ENCODE measurements at places on chromosomes 12 and 14.

- DNase-seq = no peak
These were observed 57.9 kb upstream of the STK38L start for GRCh38 chr12:27186022-27186839.

- DNase-seq = no peak
These were observed 11.4 kb upstream of the FOS start for GRCh38 chr14:75267141-75267721.

DNA sequence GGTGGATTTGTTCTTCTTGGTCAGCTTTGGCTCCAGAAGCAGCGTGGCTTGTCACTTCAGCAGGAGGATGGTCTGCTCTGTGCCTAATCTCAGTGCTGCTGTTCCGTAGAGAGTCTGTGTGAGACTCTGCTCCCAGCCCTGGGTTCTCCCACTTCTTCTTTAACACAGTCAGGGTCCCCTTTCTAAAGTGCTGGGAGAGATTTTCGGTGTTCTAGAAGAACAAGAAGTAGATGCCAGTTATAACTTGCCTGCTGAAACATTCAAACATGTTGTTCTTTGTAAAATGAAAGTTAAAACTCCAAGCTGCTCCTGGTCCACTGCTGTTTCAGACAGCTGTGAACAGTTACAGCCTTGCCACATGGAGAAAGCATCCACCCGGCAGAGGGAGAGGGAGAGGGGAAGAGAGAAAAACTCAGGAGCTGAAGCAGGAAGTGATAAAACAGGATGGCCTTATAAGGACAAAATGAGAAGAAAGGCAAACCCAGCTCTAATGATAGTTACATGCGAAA lies 55.2 kb upstream of the CERS5 start:
- DNase-seq = peak; percentile 52

- DNase-seq = no peak
These were observed 79.7 kb downstream of the FUT8 start for GRCh38 chr14:65492266-65492665.

GRCh38 chr14:24365600-24366412 lies 2.2 kb upstream of the NFATC4 start:
- DNase-seq = peak; percentile 85

DNA sequence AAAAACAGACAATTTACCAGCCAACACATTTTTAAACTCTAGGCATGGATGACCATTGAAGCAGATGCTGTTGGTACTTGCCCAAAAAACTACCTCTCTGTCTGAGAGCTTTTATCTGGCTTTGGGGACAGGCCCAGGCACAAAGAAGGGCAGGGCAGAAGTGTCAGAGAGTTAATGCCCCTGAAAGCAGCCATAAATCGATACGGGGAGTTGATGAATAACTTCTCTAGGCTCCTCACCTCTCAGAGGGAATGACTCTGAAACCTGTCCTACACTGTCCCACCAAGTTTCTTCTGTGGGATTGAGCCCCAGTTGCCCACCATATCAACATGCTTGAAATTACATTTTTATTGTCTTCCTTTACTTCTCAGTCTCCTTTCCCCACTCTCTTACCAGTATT lies 113.0 kb upstream of the DAAM1 start:
- no peak for DNase-seq

GRCh38 chr12:104508752-104509446 lies 52.2 kb downstream of the CHST11 start:
- DNase-seq = no peak

DNA sequence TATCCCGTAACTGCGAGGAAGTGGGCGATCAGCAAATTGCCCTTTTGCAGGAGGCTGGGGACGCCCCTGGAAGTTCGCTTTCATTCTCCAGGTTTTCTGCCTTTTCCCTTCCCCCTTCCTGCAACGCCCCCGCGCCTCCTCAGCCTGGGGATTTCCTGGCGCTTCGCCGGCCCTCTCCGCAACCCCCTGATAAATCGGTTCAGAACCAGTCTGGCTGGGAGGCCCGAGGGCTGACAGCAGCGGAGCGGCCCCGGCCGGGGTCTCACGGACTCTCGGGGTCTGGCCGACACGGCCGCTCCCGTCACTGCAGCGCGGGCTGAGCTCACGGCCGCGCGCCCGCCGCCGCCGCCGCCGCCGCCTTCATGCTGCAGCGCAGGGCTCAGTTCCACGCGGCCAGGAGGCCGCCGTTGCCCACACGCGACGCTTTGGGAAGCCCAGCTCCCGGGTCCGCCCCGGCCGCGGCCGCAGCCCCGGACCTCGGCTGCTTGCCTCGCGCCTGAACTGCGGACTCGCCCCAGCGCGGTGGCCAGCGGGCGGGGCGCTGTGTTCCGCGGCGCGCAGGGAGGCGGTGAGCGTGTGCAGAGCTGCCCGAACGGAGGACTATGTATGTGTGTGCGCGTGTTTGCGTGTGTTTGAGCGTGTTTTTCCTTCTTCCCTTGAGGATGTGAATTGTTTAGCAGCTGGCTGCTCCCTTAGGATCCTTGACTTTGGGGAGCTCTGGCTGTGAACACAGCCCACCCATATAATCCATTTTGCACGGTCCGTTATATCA lies at the start of gene LRFN5:
Gene LRFN5 (plus strand): TSS at position 345 of the 772 bp plus-strand sequence.
- no peak for DNase-seq

GRCh38 chr14:34619471-34619870 lies 10.5 kb downstream of the SNX6 start:
- no peak for DNase-seq

GRCh38 chr14:63295231-63295685 lies 23.5 kb downstream of the GPHB5 start:
- DNase-seq = no peak

DNA sequence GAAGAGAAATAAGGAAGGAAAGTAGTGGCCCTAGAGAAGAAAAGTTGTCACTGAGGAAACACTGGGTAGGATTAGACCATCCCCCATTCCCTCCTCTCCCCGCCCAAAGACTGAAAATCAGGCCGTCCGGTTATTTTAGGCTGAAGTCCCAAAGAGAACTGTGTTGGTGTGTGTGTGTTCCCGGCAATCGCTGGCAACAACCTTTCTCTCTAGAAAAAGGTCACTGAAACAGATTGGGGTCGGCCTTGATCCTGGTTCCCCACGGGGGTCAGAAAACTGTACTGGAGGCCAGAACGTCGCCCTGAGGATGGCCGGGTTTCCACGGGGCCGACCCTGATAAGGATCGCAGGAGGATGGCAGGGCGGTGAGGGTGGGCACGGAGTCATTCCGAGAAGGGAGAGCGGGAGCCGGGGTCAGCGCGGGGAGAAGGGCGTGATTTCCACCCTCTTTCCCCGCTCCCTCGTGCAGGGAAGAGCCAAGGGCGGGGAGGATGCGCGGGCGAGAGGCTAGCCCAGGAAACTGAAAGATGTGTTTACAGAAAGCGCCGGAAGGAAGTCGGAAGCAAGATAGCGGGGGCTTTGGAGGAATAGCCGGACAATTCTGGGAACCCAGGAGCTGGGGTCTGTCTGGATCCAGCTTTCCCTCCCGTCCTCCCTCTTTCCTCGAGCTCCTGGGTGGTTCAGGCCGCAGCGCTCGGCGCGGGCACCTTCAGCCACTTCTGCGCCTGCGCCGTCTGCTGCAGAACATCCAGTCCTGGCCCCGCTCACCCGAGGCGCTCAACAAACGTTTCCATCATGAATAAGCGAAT lies 25.3 kb upstream of the SPTLC2 start:
- no peak for DNase-seq

DNA sequence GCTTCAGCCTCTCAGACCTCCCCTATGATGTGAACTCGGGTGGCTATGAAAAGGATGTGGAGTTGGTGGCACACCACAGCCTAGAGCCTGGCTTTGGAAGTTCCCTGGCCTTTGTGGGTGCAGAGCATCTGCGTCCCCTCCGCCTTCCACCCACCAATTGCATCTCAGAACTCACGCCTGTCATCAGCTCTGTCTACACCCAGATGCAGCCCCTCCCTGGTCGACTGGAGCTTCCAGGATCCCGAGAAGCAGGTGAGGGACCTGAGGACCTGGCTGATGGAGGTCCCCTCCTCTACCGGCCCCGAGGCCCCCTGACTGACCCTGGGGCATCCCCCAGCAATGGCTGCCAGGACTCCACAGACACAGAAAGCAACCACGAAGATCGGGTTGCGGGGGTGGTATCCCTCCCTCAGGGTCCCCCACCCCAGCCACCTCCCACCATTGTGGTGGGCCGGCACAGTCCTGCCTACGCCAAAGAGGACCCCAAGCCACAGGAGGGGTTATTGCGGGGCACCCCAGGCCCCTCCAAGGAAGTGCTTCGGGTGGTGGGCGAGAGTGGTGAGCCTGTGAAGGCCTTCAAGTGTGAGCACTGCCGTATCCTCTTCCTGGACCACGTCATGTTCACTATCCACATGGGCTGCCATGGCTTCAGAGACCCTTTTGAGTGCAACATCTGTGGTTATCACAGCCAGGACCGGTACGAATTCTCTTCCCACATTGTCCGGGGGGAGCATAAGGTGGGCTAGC lies 7.0 kb upstream of the RPS26 start:
- no peak for DNase-seq

DNA sequence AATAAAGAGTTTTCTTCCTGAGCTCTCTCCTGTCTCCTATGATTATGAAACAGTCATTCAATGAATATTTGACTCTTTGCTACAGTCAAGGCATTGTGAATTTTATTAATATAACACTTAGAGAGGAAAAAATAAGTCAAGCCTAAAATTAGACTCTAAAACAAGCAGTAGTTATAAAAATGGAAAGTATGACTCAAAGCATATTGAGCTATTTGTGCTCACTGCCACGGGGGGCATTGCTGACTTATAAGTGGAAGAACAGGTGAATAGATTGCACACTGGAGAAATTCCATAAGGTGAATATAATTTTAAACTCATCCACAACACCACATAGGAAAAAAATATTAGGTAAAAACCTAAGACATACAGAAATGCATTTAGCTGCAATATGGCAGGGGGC lies 87.7 kb upstream of the CCDC196 start:
- no peak for DNase-seq

DNA sequence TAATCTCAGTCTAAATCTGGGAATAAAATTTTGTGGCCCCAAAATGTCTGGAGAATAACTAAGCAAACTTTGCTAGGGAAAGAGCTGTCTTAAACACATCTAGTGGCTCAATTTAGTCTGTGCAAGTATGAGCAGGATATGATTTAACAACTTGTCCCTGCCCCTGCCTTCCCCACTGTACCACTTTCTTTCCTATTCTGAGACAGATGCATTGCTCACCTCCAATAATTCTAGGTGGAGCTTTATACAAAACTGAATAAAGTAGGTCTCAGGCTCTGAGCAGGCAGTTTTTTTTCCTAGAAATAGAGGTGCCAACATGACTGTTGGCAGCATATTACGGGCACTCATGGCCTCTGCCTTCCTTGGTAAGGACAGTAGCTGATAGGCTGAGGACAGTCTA lies 412.1 kb downstream of the DAD1 start:
- DNase-seq = no peak

- peak; percentile 99 for DNase-seq
These were observed 7.1 kb downstream of the RHOF start for GRCh38 chr12:121786440-121786825.

GRCh38 chr12:79000501-79000900 lies 135.9 kb downstream of the SYT1 start:
- DNase-seq = no peak

DNA sequence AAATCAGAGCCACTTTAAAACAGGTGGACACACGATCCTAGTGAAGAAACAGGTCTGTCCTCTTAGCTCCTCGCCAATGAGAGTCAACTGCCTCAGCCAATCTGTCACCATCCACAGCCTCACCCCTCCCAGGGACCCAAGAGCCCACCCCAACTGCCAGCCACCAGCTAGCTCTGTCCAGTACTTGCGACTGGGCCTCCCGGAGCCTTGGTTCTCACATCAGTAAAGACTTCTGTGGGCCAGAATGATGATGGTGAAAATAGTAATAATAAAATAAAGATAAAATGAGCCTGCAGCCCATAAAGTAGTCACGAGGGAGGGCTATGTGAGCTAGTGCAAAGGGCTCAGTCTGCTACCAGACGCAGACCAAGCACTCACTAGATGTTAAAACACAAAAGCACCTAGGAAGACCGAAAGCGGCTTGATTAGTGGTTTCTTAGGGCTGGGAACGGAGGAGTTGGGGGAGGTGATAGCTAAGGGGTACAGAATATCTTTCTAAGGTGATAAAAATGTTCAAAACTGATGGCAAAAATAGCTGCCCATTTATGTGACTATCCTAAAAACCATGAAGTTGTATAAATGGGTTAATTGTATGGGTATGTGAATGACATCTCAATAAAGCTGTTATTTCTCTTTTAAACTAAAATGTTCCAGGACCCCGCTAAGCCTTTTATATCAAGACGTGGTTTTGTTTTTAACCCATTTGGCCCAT lies 39.8 kb downstream of the ACTN1 start:
- DNase-seq = no peak

DNA sequence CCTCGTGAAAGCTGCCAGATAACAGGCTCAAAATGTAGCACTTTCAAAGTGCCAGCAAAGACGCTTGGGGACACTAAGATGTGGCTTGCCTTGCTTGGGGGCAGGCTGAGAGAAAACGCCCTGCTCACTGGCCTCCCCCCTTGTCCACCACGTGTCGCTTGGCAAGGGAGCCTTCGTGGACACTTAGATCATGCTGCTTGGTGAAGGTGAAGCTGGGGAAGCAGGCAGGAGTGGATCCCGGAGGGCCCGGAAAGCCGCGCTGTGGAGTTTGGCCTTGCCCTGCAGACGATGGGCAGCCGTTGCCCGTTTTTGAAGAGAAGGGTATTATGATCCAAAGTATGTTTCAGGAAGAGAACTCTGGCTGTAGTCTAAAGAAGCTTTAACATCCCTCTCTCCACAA lies 53.4 kb upstream of the BDKRB2 start:
- DNase-seq = no peak

GRCh38 chr12:8887285-8887715 lies 27.0 kb upstream of the PHC1 start:
- no peak for DNase-seq

All from HCT116 (cell line).